ENCODE measurements at places on chromosomes 12 and 14. TPM values are rescaled to one million over a fixed set of nuclear protein-coding genes. Genes with fewer than 3 reads are reported as not detected.

The FGF6 gene
- total RNA-seq, result not detected

The CD4 gene
- 5.4 TPM for total RNA-seq

The ESRRB gene
- total RNA-seq, result not detected

DNA sequence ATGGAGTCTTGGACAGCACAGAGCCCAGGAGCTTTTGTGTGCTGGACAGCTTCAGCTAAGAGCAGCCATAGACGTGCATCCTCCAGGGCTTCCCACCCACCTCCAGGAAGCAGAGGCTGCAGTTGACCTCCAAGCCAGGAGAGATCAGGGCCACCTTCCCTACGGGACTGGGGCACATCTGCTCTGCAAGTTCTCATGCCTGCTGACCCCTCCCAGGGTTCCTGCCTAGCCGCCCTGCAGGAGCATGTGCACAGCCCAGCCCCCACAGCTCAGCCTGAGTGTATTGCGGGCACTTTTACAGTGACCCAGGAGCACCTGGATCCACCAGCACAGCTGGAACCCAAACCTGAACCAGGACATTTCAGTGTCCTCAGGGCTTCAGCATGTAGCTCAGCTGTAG is 915.2 kb downstream of the RPS29 start:
- H3K27me3 ChIP-seq, result no peaks in the 10 kb centered on the region
- peaks cover 8% of the 10 kb centered on the region for H3K36me3 ChIP-seq
- DNase-seq, result no peak
- H3K4me1 ChIP-seq, result no peaks in the 10 kb centered on the region
- no peak overlapping the region for H3K27ac ChIP-seq
- no peak overlapping the region for H3K4me3 ChIP-seq

The KIF5A gene
- total RNA-seq, result 0.29 TPM

The SYNDIG1L gene
- not detected for total RNA-seq

DNA sequence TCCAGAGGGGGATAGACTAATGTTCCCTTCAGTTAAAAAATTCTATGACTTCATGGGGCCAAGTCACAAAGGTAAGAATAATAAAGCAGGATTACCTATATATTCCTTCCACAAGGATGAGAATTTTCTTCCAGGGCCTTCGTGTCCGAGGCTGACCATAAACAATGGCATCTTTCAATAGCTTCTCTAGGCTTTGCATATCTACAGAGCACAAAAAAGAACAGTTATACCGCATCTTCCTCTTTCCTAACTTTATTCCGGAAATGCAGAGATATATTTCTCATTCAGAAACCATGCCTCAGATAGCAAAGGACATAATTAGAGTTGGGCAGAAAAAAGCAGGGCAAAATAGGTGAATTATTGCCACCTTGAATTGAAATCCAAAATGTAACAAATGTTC is 58.3 kb upstream of the ISM2 start:
- no peak for DNase-seq
- no peaks in the 10 kb centered on the region for H3K27me3 ChIP-seq
- peaks cover 4% of the 10 kb centered on the region for H3K36me3 ChIP-seq
- H3K27ac ChIP-seq, result peak overlapping the region; percentile 75

The IL31 gene
- not detected for total RNA-seq

GRCh38 chr12:6536894-6537579 is 2.7 kb downstream of the GAPDH start:
- DNase-seq, result no peak
- H3K27me3 ChIP-seq, result no peaks in the 10 kb centered on the region

The SERPINA10 gene
- total RNA-seq, result not detected

The DTD2 gene
- total RNA-seq, result 16.2 TPM

The MYH6 gene
- total RNA-seq, result 0.28 TPM

GRCh38 chr12:89227774-89228173 is 124.5 kb downstream of the DUSP6 start:
- H3K36me3 ChIP-seq, result no peaks in the 10 kb centered on the region
- peaks cover 51% of the 10 kb centered on the region for H3K4me1 ChIP-seq
- H3K4me3 ChIP-seq, result no peak overlapping the region
- no peak for DNase-seq

The GSKIP gene
- total RNA-seq, result 15.2 TPM

The NOC4L gene
- total RNA-seq, result 48.2 TPM

Data from natural killer cell treated with Interleukin-12 subunit alpha and Interleukin-12 subunit beta and Interleukin-15 and Interleukin-18, amount 100 ng/mL, for 72 hours (primary cell).